Right hindlimb (tissue), 1 donor: ENCODE measurements at places on chromosomes 2 and 18.

- DNase-seq = no peak
Measured at GRCh38 chr2:195995499-195995898, 73.1 kb downstream of the DNAH7 start.

DNA sequence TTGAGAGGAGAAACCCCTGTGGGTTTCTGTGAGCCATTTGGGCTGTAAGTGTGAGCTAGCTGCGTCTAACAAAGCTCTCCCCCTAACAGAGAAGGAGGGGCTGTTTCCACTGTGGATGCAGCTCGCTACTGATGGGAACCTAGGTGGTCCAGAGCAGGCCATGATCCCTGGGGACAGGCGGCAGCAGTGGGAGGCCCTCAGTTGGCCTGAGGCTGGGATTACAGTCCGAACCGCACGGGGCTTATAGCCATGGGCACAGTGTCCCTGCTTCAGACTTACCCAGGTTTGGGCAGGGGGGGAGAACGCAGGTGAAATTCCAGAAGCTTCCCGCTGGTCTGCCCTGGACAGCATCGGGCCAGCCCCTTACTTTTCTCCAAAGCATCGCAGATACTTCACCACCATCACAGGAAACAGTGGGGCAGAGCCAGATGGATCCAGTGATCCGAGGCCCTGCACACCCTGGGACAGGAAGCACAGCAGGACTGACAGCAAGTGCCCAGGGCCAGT lies 139.4 kb downstream of the SEPTIN10 start:
- DNase-seq = no peak

- no peak for DNase-seq
Measured at GRCh38 chr2:231336700-231337099, 58.8 kb upstream of the B3GNT7 start.

DNA sequence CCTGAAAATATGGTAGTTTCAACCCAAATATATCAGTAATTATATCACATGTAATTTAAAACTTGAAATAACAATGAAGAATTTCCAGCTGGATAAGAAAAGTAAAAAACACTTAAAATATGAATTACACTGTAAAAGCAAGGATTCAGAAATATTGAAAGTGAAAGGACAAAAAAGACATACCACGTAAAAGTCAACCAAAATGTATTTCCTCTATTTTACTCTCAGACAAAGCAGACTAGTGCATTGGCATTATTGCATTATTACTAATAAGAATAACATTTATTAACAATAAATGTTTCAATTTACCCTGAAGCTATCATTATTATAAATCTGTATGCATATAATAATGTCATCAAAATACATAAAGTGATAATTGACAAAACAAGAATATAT lies 445.1 kb upstream of the TRIB2 start:
- DNase-seq = no peak

- peak; percentile 29 for DNase-seq
Measured at GRCh38 chr2:31319406-31320175, 85.6 kb downstream of the EHD3 start.

DNA sequence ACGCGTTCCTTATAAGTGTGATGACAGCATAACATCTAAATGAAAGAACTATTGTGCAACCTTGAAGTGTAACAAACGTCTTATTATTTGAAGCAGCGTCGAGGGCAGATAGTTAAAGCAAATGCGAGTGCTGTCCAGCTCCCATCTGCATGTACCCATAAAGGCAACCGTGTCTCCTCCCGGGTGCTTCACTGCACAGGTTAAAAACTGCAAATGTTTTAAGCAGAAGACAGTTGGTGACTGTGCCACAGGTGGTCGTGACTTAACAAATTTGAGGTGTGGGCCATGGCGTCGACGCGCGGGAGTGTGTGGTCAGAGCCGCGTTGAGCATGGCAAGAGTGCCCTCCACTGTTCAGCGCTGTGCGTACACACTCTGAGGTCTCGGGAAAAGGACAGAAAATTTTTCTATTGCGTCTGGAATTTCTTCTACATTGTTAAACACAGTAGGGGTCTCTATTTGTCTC lies 6.4 kb downstream of the SALL3 start:
- DNase-seq = peak; percentile 48

GRCh38 chr2:23145460-23145859 lies 239.5 kb upstream of the KLHL29 start:
- DNase-seq = no peak

DNA sequence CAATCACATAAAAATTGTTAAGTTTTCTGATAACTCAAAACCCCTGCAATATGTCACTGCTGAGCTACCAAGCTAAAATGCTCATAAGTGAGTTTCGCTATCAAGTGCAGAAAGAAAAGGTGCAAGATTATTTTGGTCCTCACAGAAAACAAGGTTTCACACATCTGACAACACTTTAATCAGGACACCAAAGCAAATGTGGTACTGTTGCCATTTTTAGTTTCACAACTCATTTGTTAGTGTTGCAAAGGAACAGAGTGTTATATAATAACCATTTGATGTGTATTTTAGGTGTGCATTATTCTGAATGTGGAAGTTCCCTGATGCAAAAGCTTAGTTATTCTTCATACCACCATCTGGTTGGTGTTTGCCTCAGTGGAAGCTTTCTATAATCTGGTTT lies 956.2 kb downstream of the DSC3 start:
- DNase-seq = no peak

GRCh38 chr2:38988716-38989115 lies 99.0 kb downstream of the ARHGEF33 start:
- no peak for DNase-seq

GRCh38 chr2:163943403-163944346 lies 207.9 kb upstream of the FIGN start:
- DNase-seq = no peak

GRCh38 chr2:191303140-191304005 lies 58.2 kb downstream of the MYO1B start:
- DNase-seq = no peak

- DNase-seq = no peak
Measured at GRCh38 chr2:152449578-152449977, 114.6 kb downstream of the FMNL2 start.

DNA sequence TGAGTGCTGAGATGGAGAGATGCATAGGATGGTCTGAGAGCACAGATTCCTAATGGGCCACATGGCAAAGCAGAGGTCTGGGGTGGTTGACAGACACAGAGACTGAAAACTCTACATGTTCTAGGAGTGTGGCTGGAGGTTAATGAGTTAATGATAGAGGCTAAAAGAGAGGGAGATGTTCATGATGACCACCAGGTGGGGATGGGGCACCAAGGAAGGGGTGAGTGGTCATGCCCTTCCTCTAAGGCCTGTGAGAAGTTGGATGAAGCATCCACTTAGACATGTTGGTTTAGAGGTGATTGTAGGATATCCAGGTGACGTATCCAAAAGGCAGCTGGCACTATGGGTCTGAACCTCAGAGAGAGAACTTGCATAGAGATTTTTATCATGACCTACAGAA lies 102.1 kb downstream of the LRP2 start:
- DNase-seq = no peak

- peak; percentile 26 for DNase-seq
Measured at GRCh38 chr2:65350651-65351056, 81.7 kb downstream of the SPRED2 start.

GRCh38 chr2:240179941-240180666 lies 39.6 kb upstream of the OTOS start:
- DNase-seq = no peak

- no peak for DNase-seq
Measured at GRCh38 chr2:211228559-211228958, 672.2 kb downstream of the CPS1 start.

- no peak for DNase-seq
Measured at GRCh38 chr18:6561862-6562291, 147.2 kb upstream of the L3MBTL4 start.

DNA sequence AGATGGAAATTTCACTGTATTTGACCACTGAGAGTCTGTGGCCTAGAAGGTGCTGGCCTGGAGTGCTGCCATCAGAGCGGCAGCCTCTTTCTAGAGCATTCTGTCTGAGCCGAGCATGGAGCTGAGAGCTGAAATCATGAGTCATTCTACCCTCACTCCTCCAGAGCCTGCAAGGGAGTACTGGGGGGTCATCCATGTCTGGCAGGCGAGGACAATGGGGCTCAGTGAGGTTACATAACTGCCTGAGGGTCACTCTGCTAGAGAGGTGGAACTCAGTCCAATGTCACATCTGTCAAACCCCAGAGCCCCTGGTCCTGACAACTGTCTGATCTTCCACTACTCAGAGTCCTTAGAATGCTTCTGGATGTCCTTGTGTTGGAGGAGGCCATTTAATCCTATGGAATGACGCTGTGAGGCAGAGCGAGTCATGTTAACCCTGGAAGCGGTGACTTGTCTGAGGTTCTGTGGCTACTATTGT lies 65.3 kb downstream of the HAUS1 start:
- DNase-seq = no peak

DNA sequence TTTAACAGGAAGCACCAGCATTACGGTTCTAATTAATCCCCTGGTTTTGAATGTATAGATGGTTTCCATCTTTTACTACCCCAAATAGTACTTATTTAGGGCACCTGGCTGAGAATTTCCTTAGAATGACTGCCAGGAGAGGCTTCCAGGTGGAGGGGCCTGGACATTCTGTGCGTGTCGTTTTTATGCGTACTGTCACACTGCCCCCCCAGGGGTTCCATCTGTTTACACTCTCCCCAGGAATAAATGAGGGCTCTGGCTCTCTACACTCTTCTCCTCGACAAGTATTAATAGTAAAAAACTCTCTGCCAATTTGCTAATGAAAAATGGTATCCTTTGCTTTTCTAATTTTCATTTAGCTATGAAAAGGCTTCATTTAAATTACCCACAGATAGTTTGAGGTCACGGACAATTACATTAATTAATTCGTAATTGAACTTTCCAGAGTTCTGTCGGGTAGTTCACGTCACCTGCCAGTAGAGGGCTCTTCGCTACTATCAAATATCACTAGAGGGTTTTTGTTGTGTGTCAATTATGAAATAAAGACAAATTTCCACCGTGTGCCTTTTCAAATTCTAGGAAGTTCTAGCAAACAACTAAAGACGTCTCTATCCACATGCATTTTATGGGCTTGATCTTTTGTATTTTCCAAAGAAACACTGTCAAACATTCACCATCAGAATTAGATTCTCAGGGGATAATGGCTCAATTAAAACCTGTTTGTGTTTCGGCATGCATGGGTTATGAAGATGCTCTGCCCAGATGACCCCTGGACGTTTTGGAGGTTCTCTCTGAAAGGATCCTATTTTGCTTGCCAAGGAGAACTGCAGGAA lies 88.8 kb upstream of the ASB18 start:
- no peak for DNase-seq

DNA sequence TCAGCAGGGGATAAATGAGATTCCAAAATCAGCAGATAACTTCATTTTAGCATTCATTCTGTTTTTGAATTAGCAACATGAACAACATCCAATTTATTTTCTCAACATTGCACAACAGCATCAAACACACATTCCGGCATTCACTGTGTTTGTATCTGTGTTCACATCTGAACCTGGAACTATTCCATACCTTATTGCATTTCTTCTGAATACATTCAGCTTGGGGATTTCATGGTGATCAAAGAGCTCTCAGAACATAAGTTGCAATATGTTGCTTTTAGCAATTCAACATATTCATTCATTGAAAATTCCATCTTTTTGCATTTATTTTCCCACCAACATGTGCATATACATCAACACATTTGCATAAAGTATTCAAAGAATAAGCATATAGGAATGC lies 1431.7 kb upstream of the PIK3C3 start:
- no peak for DNase-seq

DNA sequence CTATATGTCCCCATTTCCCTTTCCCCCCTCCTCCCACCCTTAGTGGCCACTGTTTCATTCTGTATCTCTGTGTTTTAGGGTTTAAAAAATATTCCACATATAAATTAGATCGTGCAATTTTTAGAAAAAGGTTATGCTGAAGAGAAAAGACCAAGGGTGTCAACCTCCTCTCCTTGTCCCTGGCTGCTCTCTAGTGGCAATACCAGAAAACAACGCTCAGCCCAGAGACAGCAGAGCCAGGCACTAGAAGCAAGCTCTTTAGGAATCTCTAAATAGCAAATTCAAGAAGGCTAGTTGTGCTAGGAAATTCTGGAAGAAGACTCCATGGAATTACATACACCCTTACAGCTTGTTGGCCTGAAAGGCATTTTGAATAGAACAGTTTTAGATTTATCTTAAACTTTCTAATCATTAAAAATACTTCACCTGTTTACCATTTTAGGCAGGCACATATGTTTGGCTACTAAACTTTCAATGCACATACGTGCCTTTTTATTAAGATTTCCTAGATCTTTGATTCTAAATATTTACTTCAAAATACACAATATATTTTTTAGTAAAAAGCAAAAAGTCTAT lies 35.1 kb upstream of the RASGRP3 start:
- peak; percentile 82 for DNase-seq

DNA sequence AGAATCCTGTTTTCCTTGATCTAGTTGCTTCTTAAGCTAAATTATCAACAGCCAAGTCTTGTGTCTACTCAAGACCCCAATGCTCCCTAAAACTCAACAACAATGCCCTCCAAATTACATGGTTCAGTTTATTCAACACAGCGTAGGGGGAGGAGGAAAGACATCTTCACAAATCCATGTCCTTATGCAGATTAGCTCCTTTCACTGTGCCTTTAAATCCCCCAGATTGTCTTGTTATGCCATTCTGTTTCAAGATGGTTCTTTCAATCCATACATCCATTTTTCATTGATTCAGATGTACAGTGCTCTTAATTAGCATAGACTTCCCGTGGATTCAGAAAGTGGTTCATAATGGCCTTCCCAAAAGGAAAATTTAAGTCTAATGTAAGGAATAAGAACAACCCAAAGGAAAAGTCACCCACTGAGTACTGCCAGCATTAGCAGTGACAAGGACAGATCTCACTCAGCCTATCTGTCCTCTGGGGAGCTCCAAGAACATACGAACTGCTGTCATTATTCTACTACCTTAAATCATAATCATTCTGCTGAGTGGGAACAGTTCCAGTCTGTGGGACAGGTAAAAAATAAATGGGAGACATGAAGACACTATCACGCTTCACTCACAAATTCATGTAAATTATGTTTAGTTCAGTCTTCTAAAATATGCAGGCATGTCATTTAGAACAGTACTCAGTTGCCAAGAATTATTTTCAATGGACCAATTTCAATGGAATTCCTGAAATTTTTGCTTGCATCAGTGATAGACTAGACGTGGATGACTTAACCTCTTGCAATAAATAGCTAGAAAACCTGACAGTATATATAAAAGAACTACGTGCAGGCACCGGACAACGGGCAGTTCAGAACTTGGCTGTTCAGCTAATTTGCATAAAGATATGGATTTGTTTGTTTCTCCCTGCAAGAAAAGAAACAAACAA lies 58.9 kb upstream of the RNU4ATAC start:
- no peak for DNase-seq

- no peak for DNase-seq
Measured at GRCh38 chr2:177466337-177467195, 74.0 kb downstream of the AGPS start.

DNA sequence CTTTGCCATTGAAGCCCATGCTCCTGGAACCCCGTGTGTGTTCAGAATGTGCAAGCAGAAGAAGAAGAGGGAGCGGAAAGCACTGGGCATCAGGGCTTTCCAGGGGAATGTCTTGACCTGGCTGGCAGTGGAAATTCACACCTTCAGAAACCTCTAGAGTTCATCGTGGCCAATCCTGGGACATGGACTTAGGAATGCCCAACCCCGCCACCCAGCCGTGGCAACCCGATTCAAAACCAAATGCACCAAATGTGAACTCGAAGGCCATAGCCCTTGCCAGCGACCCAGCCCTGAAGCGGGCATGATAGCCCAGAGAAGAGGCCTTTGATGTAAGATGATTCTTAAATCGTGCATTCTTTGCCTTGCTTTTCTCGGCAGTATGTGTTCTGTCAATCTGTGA lies 69.4 kb downstream of the ADI1 start:
- DNase-seq = no peak
